ENCODE measurements at places on chromosomes 12 and 14.

- DNase-seq = peak; percentile 34
These were observed 44.1 kb downstream of the PITPNM2 start for GRCh38 chr12:123106640-123107359.

DNA sequence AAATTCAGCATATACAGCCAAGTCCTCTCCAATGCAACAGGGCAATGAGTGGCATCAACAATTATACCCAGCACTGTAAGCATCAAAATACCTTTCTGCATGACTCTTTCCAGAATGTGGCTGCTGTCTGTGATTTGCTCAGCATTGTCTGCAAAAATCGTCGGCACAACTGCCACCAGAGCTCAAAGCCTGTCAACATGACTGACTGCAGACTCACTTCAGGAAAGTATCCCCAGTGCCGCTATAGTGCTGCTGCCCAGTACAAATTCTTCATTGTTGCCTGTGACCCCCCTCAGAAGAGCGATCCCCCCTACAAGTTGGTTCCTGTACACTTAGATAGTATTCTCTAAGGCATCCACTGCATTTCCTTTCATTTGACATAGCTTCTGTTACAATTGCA lies 735 bp downstream of the RNASE6 start:
- DNase-seq = no peak

DNA sequence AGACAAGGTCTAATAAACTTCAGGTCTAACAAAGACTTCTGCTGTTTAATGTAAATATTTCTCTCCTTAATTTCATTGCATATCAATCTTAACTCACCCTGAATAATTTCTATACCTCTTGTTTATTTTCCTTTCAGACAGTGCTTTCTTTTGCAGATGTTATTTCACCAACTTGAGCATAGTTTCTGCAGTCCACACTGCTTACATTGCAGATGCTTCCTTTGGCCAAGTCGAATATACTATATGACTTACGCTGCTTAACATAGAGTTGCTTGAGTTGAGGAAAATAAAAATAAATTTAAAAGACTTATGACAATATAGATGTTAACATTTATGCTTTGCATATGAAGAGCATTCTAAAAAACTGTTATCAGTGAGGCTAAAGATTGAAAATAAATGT lies 217.7 kb downstream of the PTPRO start:
- no peak for DNase-seq

- DNase-seq = no peak
These were observed 8.4 kb downstream of the ANO6 start for GRCh38 chr12:45224311-45224710.

- DNase-seq = no peak
These were observed 54.7 kb downstream of the PITPNM2 start for GRCh38 chr12:123096182-123096581.

DNA sequence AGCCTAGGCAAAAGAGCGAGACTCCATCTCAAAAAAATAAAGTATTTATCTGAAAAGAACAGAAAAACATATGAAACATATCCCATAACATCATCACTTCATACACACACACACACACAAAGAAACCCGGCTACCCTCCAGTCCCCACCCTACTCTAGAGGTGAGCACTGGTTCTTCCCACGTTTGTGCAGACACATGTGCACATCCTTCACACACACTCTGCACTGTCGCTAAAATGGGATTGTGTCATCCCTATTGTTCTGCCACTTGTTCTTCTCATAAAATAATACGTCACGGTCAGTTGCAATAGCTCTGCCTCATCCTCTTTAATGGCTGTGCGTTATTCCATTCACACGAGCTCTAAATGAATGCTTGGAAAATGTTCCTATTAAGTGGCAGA lies 85.9 kb upstream of the ANO2 start:
- DNase-seq = no peak

- DNase-seq = no peak
These were observed 1382.1 kb downstream of the AACS start for GRCh38 chr12:126447346-126447745.

DNA sequence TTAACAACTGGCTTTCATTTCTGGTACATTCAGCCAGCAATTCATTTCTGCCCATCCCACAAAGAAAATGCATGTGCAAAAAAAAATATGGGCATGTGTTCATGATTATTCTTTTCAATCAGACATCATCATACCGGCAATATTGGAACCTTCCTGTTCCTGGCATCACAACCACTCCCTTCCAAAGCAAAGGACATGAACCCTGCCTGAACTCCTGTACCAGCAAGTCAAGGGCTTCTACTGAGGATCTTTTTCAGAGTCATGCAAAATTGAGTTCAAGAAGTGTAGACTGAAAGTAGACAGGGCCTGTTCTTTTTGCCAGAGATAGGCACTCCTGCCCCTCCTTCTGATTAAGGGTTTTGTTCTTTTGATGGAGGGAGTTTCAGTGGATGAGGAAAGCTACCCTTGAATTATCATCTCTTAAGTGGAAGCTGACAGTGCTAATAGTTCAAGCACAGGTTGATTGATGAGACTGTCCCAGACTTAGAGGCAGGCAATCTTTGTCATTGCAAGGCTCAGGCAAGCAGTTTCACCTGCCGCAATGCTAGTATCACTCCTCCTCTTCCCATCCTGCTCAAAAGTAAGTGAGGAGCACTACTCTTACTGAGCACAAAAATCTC lies 22.3 kb upstream of the DIO2 start:
- DNase-seq = no peak

GRCh38 chr12:123522164-123522563 lies 11.4 kb downstream of the RILPL1 start:
- DNase-seq = no peak

DNA sequence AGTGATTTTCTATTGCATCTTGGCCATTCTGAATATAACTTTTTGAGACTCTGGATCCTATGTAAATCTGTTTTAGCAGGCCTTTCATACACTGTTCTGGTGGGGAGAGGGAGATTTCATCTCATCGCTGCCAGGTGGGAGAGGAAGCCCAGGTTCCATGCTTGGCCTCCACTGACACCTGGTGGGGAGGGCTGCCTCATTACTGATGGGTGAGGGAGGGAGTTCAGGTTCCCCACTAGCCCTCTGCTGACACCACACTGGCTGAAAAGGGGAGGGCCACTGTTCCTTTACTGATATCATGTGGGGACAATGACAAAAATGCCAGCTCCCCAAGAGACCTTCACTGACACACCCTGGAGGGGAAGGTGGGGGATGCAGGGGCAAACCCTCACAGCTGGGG lies 2.4 kb upstream of the GALNT8 start:
- no peak for DNase-seq

GRCh38 chr14:84432676-84433075 lies 1097.3 kb upstream of the FLRT2 start:
- no peak for DNase-seq

DNA sequence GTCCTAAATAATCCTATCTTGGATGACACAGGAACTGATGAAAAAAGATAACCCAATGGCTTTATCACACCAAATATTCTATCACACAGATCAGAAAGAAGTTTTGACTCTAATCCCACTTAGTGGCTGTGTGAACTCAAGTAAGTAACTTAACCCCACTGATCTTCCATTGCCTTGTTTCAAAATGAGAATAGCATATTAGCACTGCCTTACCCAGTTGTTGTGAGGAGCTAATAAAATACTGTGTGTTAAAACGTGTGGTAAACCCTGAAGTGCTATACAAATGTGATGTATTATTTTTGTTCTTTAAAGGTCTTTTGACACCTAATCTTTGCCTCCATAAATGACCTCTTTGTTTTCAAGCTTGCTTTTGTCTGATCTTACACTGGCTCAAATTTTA lies 60.9 kb upstream of the ARID2 start:
- DNase-seq = no peak

GRCh38 chr14:30621354-30621939 lies 672 bp upstream of the SCFD1 start:
- DNase-seq = no peak

DNA sequence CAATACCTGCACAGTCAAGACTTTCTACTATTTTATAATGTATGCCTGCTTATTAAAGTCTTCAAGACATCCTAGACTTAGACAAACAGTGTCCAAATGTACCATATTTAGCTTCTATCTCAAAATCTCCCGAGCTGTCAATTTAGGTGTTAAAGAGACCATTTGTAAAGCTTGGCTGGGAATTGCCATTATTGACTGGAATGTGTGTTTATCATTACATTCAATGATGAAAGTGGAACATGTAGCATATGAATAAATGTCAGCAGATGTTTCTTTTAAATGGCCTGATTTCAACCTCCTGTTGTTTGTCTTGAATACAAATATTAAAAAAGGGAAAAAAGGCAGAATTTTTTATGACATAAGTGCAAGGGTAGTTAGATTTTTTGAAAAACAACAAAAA lies 572.3 kb downstream of the PRKD1 start:
- no peak for DNase-seq

All from stimulated activated CD8-positive, alpha-beta memory T cell treated with anti-CD3 and anti-CD28 coated beads, Interleukin-12 subunit alpha, Interleukin-12 subunit beta, amount 100 ng/mL, for 4 hours (primary cell).